ENCODE measurements at places on chromosomes 11 and 22.
A peak's percentile ranks its signal among the peaks of the same experiment; 100 is the strongest.

DNA sequence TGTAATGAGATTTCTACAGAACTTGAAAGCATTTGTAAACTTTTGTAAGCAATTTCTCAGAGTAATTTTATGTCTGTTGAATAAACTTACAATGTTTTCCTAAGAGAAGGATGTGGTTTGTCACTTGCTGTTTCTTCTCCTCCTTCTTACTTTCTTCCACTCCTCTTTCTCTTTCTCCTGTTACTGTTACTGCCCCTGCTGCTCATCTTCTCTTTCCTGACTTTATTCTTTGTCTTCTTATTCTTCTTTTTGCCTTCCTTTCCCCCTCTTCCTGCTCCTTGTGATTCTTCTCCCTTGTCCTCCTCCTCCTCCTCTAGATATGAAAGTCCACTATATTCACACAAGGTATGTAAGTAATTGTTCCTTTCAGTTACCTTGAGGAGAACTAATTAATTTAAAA is 31.1 kb upstream of the MMP7 start:
- no peak for DNase-seq

DNA sequence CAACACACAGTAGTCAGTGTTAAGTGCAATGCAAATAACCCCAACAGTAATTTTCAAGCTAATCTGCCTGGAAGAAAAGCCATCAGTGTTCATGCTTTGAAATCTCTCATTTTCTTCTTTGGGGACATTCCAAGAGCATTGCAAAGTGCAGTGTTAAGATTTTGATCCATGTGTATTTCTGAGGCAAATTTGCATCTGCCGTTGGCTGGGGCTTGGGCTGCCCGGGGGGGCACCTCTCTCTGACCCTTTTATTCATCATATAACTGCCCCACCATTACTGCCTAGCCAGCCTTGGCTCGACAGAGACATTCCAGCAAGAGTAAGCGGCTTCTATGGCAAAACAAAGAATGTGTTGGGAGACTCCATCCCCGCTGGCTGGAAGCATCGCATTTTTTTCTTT is 483.5 kb downstream of the BRD1 start:
- DNase-seq, result no peak

- no peak for DNase-seq
Measured at GRCh38 chr11:106644824-106645223, 373.5 kb downstream of the GUCY1A2 start.

- no peak for DNase-seq
Measured at GRCh38 chr11:117387992-117388755, 60.5 kb downstream of the CEP164 start.

DNA sequence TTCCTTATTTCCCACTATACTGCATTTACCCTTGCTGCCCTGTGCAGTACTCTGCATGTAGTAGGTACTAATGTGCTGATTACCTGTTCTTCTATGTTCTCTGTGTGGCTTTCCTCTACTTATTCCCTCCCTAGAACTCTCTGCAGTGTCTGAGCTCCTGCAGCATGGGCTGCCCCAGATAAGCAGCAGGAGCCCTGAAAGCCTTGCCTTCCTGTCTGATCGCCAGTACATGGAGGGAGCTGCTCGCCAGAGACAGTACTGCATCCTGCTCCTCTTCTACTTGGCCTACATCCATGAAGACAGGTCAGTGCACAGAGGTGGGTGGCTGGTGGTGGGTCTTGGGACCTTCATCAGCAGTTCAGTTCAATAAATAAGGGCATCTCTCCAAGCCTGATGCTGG is 42.2 kb upstream of the CCDC134 start:
- no peak for DNase-seq

- DNase-seq, result no peak
Measured at GRCh38 chr22:49371325-49372110, 456.2 kb downstream of the BRD1 start.

GRCh38 chr22:41574847-41575381 is 14.1 kb downstream of the CSDC2 start:
- no peak for DNase-seq

DNA sequence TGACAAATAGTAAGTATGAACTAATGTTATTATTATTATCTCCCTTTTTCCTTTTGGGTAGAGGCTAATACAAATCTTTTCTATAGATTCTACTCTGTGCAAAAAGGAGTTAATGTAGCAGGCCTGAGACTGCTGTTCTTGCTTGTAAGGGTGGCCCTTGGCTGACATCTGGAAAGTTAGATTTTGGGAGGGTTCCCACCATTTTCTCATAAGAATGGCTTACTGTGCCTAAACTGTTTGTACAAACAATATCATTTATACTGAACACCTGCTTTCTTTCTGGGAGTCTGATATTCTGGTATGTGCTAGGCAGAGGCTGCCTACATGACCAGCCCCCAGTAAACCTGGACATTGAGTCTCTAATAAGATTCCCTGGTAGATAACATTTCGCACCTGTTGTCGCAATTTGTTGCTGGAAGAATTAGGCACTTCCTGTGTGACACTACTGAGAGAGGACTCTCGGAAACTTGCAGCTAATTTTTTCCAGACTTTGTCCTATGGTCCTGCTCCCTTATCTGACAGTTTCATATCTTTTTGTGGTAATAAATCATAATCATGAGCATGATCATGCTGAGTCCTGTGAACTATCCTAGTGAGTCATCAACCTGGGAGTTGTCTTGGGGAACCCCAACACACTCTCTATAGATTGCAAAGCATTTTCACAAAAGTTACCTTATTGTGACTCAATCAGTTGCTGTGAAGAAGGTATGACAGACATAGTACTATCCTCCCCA is 257.7 kb upstream of the CCDC90B start:
- no peak for DNase-seq

GRCh38 chr11:70481625-70482528 is 83.5 kb downstream of the CTTN start:
- DNase-seq, result no peak

DNA sequence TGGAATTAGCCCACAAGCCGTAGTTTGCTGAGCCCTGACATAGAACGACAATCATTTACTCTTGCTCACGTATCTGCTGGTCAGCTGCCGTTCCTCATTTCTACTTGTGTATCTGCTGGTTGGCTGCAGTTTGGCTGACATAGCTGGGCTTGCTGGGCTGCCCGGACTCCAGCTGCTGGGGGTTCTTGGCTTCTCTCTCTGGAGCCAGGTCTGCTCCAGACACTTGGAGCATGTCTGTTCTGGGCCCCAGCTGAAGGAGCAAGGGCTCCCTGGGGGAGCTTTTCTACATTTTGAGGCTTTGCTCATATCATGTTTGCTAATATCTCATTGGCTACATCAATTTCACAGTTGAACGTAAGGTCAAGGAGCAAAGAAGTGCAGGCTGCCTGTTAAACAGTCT is 47.3 kb downstream of the PRDM11 start:
- DNase-seq, result no peak

DNA sequence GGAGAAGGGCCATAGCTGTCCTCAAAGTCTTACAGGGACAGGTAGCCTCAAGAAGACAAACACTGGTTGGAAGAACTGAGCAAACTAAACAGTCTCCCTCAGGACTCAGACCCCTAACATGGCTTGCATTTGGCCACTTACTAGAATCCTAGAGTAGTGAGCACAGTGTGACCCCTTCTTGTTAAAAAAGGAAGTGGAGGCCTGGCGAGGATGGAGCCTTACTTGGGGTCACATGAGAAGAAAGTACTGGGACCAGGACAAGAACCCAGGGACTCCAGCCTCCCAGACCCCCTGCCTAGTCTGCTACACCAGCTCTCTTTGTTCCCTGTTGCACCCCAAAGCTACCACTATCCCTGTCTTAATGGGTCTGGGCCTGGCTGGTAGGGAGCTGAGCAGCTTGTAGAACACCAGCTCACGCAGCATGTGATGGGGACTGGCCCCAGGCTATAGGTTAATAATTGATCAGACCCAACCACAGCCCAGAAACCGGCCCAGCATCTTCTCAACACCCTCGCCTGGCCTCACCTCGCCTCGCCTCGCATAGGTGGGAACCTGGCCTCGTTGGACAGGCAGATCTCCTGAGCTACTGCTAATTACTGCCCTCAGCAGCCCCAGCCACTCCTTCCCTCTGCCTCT is 17.6 kb downstream of the DGAT2 start:
- no peak for DNase-seq

DNA sequence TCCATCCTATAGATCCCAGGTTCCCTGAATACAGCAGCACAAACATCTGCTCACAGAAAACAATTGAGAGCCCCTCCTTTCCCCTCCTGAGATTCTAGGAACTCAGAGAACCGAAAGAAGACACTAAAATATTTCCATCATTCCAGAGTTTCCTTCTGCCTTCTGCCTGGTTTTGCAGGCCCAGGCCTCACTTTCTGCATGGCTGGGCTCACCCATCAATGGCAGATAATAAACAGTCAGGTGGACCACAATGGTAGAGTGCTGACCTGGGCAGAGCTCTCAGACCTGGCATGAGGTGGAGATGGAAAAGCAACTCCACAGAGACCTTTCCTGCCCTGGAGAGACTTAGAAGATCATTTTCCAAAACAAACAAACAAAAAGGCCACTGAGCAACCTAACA is 389.1 kb downstream of the NXPE2 start:
- DNase-seq, result no peak

GRCh38 chr22:38943882-38944281 is 13.5 kb upstream of the APOBEC3A start:
- DNase-seq, result no peak

DNA sequence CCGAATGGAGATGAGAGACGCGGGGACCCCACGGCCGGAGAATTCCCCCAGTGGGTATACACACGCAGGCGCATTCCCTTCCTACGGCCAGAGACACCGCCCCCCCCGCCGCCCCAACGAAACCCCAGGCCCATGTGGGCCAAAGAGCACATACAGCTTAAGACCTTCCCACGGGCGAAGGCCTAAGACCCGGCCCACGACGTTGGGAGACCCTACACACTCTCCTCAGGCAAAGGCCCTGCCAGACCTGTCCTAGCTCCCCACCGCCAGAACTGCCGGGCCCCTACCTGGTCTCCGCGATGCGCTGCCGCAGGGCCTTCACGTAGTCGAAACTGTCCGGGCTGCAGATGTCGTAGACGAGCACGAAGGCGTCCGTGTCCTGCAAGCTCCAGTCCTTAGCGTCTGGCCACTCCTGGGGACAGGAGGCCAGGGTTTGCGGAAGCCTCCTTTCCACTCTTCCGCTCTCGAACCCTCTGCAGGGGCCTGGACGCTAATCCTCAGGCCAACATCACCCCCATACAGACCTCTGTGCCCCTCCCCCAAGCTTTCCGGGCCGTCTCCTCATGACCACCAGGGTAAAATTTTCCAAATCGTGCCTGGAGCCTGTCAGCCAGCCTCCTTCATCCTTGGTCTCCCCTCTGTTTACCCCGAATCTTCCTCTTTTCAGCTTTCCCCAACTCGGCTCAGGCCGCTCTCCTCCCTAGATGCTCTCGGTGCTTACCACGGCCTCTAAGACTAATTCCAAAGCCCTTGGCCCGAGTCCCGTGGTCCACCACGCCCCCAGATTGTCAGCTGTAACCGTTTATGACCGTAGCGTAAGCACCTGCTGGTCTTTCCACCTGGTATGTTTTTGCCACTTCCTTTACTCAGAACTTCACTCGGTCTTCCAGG is 1.7 kb downstream of the RASL10A start:
- DNase-seq, result no peak

DNA sequence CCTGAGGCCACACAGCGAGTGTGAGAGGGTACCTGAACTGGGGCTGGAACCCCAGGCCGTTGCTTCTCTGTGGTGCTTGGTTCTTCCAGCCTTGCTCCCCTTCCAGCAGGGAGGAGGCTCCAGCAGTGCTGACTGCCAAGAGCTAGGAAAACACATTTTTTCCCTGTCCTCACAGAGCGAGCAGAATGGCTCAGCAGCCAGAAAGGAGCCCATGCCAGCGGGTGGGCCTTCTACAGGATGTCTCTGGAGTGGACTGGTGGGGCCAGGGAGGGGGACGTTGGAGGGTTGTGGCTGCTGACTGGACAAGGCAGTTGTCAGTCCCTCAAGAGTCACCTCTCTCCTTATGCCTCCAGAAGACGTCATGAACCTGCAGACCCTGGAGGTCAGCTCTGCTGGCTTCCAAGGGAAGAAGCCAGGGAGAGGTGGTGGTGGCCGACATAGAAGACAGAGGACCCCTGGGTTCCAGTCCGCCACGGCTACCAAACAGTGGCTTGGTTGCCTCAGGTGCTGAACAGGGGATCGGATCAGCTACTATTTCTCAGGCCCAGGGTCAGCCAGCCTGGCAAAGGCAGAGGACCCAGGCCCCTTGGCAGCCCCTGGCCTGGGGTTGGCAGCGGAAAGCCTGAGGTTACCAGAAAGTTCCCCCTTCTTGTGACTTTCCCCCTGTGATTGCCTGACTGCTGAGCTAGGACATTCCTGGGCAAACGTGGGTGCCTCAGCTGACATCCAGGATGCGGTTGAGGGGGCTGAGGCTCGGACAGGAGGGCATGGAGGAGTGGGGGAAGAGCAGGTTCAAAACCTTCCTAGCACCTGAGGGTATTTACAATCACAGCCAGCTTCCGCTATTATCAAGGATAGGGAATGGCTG is 3.7 kb downstream of the MAFF start:
- no peak for DNase-seq

GRCh38 chr22:30541961-30542810 is 4.4 kb downstream of the SEC14L6 start:
- no peak for DNase-seq

- no peak for DNase-seq
Measured at GRCh38 chr11:11397036-11397415, 44.0 kb upstream of the CSNK2A3 start.

- no peak for DNase-seq
Measured at GRCh38 chr22:35721960-35722359, 4.3 kb downstream of the APOL5 start.

- DNase-seq, result no peak
Measured at GRCh38 chr11:42812361-42812760, 499.4 kb upstream of the API5 start.

- DNase-seq, result no peak
Measured at GRCh38 chr11:19905280-19905853, 192.7 kb downstream of the NAV2 start.

DNA sequence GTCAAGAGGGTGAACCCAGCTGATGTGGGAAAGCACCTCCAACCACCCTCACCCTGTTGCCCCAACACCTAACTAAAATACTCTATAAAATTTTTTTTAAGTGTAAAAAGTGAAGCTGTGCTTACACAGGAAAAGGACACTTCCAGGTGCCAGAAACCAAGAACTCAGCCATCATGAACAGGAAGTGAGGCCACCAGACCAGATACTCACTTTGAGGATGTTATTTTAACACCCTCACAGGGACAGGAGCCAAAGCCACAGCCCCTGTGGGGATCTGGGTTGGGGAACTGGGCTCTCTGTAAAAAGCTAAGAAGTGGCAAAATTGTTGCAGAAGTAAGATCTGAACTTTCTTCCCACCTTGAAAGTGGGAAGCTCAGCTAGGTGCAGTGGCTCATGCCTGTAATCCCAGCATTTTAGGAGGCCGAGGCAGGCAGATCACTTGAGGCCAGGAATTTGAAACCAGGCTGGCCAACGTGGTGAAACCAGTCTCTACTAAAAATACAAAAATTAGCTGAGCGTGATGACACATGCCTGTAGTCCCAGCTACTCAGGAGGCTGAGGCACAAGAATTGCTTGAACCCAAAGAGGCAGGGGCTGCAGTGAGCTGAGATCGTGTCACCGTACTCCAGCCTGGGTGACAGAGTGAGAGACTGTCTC is 3.8 kb downstream of the RSPH14 start:
- peak; percentile 86 for DNase-seq

DNA sequence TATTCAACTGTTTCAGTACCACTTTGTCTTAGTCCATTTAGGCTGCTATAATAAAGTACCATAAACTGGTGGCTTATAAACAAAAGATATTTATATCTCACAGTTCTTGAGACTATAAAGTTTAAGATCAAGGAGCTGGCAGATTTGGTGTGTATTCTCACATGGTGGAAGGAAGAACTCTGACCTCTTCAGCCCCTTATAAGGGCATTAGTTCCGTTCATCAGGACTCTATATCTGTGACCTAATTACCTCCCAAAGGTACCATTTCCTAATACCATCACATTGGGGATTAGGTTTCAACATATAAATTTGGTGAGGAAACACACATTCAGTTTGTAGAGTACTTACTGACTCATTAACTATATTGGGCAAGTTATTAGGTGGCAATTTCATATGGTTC is 10.7 kb upstream of the ARL14EP start:
- DNase-seq, result no peak
